ENCODE measurements at places on chromosomes 5 and 9.

DNA sequence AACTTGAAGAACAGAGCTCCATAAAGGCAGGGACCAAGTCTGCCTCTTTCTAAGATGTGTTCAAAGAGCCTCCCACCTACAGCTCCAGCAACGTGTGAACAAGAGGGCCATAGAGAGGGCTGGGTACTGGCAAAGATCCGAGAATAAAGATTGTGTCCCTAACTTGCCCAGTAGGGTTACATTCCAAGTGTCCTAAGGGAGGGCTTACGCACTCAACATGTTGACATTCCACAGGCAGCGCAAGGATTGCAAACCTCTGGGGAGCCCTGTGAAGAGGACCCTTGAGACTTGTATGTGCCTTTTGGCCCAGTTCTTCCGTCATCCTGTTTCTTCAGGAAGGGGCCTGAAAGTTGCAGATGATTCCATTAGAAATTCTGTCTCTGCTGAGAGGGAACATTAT is 48.2 kb upstream of the ENTREP1 start:
- no peak for DNase-seq

- DNase-seq: no peak
Observed at GRCh38 chr5:55305345-55305744, 2.1 kb downstream of the DHX29 start.

GRCh38 chr9:121206516-121207370 is 5.1 kb upstream of the RAB14 start:
- DNase-seq: no peak

DNA sequence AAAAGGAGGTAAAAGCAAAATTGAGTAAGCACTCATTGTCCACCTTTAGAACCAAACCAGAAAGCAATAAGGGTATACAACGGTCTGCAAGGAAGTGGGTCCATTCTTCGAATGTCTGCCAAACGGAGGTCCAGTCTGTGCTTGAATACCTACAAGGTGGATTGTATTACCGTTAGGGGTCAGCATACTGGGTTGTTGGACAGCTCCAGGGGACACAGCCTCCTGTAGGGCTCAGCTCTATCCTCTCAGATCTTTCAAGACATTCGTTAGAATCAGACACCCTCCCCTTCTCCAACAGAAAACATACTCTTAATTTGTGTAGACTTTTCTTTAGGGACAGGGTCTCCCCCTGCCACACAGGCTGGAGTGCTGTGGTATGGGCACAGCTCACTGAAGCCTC is 5.5 kb downstream of the ASTN2 start:
- DNase-seq: no peak

- DNase-seq: no peak
Observed at GRCh38 chr9:11742471-11742870, 950.7 kb upstream of the TYRP1 start.

DNA sequence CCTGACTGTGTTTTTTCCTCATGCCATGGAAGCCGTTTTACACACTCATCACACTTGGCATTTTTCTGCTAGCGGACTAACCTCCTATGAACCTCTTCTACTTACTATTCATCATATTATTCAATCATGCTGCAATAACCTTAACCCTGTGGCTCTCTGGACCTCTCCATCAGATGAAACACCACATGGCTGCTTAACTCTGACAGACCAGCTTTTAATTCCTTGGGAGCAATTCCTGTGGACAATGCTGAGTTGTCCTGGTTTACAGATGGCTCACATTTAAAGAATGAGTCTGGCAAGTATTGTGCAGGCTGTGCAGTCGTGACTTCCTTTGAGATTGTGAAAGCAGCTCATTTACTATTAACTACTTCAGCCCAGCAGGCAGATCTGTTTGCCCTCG is 9.0 kb downstream of the OR1J1 start:
- DNase-seq: peak; percentile 80

GRCh38 chr9:136728548-136729123 is 14.1 kb downstream of the LCN10 start:
- DNase-seq: no peak

DNA sequence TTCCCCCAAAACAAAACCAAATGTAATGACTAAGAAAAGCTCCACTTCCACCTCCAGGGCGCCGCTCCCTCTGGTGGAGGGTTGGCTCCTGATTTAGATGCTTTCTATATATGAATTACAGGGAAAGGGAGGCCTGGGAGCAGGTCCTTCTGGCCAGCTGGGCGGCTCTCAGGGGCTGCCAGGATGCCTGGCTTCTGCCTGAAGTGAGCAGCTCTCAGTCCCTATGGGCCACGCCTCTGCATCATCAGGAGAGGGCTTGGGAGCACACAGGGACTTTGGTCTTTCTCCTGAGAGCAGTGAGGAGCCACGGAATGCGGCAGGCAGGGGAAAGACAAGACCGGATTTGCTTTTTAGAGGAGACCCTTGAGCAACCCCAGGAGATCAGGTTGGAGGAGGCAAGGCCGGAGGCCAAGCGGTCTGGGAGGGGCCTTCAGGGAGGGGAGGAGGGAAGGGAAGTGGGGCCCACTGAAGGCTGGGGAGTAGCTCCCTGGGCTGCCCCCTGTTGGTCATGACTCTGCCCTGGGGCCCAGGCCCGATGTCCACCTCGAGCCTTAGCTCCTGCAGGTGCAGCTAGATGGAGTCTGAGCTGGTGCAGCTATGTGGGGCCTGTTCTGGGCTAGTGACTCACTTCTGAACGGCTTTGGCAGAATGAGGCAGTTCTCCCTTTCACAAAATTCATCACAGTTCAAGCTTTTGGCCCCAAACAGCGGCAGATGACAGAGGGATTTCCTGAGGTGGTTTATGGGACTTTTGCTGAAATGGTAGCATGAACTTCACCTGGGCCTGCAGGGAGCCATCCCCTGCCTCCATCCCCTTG is 11.3 kb upstream of the GRHPR start:
- no peak for DNase-seq

- peak; percentile 44 for DNase-seq
Observed at GRCh38 chr5:129771058-129771838, 23.4 kb downstream of the MINAR2 start.

- DNase-seq: no peak
Observed at GRCh38 chr5:63928451-63928850, 33.8 kb downstream of the HTR1A start.

GRCh38 chr5:64003966-64004365 is 41.7 kb upstream of the HTR1A start:
- no peak for DNase-seq

- no peak for DNase-seq
Observed at GRCh38 chr5:150163547-150164059, 3.0 kb upstream of the CDX1 start.

DNA sequence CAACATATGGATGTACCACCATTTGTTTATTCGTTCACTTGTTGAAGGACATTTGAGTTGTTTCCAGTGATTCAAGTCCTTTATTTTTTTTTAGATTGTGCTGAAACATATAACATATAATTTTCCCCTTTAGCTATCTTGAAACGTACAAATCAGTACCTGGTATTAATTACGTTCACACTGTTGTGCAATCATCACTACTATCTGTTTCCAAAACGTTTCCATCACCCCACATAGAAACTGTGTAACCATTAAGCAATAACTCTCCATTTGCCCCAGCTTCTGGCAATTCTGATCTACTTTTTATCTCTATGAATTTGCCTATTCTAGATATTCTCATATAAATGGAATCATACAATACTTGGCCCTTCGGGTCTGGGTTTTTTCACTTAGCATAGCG is 116.0 kb downstream of the FGF1 start:
- no peak for DNase-seq

DNA sequence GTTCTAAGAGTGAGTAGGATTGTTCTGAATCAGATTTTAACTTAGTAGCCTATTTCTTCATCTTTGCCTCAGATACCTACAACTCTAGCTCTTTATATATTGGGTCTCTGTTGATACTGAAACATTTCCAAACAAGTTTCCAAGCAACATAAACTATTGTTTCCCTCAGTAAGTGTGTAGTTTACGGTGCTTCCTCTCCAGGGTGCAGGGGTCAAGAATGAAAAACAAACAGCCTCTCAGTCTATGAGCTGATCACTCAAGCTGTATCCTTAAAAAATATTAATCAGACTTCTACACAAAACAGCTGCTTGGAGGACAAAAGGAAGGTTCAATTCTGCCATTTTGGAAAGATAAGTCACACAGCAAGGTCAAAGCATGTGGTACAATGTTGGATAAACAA is 75.0 kb downstream of the ADAMTS12 start:
- DNase-seq: peak; percentile 63

GRCh38 chr9:126621919-126622735 is 8.4 kb downstream of the LMX1B start:
- DNase-seq: no peak

- no peak for DNase-seq
Observed at GRCh38 chr5:151326266-151326665, 21.1 kb downstream of the SLC36A2 start.

GRCh38 chr5:10682801-10683525 is 78.1 kb downstream of the DAP start:
- no peak for DNase-seq

DNA sequence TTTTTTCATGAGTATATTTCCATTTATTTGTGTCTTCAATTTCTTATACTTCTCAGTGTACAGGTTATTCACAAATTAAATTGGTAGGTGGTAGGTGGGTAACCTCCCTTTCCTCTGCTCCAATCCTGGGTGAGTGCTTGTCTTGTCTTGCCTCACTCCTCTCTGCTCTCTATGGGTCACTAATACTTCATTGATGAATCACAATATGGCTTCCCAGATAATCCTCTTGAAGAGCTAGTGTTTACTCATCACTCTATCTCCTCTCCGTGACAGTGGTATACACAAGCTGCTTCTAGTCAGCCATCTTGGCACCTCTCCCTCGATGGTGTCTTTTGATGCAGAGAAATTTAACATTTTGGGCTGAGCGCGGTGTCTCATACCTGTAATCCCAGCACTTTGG is 331.8 kb upstream of the NMUR2 start:
- DNase-seq: no peak

DNA sequence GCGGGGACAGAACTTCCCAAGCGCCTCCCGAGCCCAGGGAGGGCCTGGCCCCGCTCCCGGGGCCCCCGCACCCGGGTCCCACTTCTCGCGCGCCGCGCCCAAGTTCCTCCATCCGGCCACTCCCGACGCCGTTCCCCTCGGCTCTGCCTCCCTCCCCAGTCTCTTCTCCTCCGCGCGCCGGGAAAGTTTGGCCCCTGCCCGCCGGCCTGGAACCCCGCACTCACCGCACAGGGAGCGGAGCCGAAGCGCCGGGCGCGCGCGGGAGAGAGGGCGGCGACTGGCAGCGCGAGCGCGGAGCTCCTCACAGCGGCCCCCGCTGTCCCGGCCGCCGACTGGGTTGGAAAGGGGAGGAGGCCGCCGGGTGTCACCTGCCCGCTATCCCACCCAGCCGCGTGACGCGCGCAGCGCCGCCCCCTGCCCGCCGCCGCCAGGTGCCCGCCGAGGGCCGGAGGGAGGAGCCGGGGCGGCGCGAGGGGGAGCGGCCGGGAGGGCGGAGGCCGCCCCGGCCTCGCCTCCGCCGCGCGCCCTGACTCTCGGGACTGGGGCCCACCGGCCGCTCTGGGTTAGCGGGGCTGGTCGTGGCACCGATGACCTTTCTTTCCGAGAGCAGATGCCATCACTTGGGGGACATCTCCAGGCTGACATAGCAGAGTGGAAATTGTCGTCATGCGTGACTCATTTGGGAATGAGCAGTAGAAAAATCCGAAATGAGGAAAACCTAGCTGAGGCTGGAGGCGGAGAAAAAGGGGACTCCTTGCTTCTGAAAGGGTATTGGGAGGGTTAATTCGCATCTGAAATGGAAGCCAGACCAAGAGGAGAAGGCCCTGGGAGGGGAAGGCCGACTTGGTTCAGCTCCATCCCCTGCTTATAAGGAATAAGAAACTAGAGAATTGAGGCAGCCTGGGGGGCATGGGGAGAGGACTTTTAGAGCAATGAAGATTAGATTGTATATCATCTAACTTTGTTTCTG is at the start of gene ELOVL7:
TSS of gene ELOVL7 (minus strand) at position 334 of the 970 bp plus-strand sequence. CDS start 56,872 bp downstream, outside the sequence.
- DNase-seq: peak; percentile 7

- DNase-seq: peak; percentile 74
Observed at GRCh38 chr5:101390151-101390908, 487.2 kb upstream of the ST8SIA4 start.

DNA sequence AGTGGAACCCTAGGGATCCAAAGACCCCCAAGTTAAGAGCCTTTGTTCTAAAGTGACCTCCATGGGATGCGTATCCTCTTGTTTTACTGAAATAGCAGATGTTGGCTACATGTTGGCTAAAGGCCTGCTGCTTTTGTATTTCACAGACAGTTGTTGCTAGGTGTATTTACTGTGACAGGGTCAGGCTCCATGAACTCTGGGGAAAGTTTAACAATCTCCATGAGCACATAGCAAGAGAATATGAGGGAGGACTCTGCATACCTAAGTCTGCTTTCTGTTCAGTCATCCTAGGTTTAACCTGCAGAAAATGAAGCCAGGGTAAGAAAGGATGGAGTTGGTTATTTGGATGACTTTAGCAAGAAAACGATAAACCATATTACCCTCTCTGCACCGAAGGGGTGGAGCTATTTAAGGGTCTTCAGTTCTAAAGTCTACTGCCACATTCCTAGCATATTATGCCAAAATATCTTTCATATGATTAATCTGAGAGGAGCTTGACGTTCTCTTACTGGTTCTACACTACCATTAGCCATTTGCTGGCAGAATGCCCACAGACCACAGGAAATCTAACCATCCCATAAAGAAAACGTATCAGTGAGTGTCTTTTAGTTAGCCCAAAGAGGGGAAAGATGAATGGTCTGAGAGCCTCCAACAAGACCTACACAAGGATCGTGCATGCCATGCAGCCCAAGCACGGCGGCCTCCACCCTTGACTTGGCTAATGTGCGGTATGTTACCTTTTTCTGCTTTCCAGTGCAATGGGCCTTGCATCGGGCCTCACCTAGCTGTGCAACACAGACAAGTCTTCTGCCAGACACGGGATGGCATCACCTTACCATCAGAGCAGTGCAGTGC is 127.8 kb downstream of the SAXO1 start:
- no peak for DNase-seq

GRCh38 chr9:127214421-127215267 is 49.9 kb upstream of the GARNL3 start:
- DNase-seq: peak; percentile 60

DNA sequence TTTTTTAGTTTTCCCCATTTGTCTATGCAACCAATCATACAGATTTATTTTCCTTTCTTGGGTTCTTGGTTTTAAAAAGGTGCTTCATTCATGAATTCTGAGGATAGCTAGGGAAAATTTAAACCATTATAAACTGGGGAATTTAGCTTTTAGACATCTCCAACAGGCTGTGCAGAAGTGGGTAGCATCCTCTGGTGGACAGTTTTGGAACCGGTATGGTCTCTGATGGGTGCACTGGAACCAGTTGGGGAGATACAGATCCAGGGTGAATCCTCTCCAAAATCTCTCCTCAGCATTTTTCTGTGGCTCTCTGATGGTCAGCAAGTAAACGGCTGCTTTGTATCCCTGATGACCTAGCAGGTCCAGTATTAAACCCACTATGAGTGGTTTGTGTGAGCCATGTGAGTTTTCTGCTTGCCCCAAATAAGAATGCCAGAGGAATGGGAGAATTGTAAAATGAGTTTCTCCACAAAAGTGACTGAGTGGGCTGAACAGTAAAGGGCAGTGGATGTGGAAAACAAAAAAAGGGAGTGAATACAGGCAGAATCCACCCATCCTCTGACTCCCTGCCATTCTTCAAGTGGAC is 9.1 kb upstream of the DNAJC25 start:
- no peak for DNase-seq

Data from stromal cell of bone marrow (primary cell).